Muscle of back (tissue), 13 donors: ENCODE measurements at places on chromosomes 13 and 19. TPM values are rescaled to one million over a fixed set of nuclear protein-coding genes. Genes with fewer than 3 reads are reported as not detected.
A peak's percentile ranks its signal among the peaks of the same experiment; 100 is the strongest.

- DNase-seq: no peak
Observed at GRCh38 chr13:38415233-38415632, 65.6 kb downstream of the UFM1 start.

- DNase-seq: no peak
Observed at GRCh38 chr13:42996584-42996983, 4.5 kb upstream of the EPSTI1 start.

GRCh38 chr13:32164622-32165268, 133.2 kb downstream of the FRY start:
- peak; percentile 59 for DNase-seq

GRCh38 chr19:46536391-46536790, 40.7 kb upstream of the PNMA8B start:
- no peak for DNase-seq

DNA sequence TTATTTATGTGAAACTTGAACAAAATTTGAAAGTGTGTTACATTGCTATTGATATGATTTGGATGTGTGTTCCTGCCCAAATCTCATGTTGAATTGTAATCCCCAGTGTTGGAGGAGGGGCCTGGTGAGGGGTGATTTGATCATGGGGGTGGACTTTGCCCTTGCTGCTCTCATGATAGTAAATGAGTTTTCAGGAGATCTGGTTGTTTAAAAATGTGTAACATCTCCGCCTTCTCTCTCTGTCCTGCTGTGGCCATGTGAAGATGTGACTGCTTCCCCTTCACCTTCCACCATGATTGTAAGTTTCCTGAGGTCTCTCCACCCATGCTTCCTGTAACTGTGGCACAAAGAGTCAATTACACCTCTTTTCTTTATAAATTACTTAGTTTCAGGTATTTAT, 1731.0 kb downstream of the SLITRK5 start:
- no peak for DNase-seq

DNA sequence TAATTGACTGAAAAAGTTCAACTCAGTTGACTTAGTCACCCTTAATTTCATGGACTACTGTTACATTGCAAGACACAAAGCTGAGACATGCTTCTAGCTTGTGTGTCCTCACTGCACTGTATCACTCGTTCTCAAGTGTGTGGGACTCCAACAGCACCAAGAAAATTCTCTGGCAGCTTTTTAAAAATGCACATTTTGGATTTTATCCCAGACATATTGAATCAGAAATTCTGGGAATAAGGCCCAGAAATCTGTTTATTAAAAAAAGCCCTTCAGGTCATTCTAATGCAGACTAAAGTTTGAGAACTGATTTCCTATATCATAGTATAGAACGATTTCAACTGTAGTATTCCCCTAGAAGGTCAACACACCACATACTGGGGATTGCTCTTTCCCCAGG, 1485.3 kb downstream of the PCDH9 start:
- DNase-seq: peak; percentile 63

Gene DCT
- 0.75 TPM for polyA plus RNA-seq

Gene FOXA3
- polyA plus RNA-seq: not detected

Gene ZNF675
- polyA plus RNA-seq: 5.1 TPM
